ELR (cell line): ENCODE measurements at places on chromosomes 11 and 22.
A peak's percentile ranks its signal among the peaks of the same experiment; 100 is the strongest.

DNA sequence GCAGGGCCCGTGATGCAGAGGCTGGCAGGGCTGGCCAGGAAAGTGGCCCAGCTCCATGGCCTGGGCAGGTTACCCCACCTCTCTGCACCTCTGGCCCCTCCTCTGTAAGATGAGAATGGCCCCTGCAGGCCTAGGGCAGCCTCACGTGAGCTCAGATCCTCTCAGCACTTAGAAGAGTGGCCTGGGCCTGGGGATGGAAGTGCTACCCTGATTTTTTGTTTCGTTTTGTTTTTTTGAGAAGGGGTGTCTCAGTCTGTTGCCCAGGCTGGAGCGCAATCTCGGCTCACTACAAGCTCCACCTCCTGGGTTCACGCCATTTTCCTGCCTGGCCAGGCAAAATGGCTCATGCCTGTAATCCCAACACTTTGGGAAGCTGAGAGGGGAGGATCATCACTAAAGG is 982 bp downstream of the APOBEC3H start:
- DNase-seq, result no peak

DNA sequence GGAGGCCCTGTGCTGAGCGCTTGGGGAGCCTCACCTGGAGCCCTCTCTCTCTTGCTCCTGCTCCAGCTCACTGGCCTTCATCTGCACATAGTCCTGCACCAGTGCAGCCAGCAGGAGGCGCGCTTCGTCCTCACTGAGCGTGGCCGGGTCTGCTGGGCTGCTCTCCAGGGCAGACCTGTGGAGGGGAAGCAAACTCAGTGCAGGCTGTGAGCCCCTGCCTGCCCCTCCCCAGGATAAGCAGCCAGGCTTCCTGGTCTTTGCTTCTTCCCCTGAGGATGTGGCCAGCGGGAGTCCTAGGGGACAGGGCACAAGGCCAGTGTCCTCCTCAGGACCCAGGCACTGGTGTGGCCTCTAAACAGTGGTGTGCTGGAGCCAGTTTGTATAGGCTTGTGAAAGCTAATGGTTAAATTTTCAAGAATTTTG is 2.2 kb downstream of the CALCA start:
- peak; percentile 47 for DNase-seq

DNA sequence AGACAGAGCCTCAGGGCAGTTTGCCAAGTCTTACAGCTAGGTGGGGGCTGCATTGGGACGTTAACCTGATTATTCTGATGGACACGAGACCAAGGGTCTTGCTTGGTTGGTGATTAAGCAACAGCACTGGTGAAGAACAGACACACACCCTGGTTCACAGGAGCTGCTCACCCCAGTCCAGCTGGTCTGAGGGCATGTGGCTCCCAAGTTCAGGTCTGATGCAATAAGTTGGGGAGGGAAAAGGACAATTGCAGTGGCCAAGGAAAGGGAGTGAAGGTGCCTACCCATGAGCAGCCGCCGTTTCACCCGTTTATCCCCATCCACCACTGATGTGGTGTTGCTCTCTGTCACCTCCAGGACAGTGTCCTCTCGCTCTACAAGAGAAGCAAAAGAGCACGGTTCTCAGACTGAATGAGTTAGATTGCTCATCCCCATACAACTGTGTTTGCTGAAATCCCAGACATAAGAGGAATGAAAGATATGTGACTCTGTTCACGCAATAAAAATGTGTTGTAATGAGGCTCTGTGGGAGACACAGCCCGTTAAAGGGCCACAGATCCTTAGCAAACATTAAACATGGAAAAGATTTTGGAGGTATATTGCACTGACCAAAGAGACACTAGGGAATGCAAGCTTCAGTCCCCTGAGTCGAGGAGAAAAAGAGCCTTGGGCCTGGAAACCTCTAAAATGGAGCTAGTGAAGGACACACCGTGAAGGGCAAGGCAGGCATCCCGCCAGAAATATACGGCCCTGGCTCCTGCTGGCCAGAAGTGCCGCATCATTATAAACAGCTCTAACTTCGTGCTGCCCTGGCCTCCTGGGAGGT is 25.6 kb downstream of the SCUBE2 start:
- DNase-seq, result no peak

GRCh38 chr11:110712659-110713448 is 617 bp upstream of the ARHGAP20 start:
- DNase-seq, result no peak

GRCh38 chr11:15266999-15267398 is 152.3 kb downstream of the INSC start:
- DNase-seq, result no peak

DNA sequence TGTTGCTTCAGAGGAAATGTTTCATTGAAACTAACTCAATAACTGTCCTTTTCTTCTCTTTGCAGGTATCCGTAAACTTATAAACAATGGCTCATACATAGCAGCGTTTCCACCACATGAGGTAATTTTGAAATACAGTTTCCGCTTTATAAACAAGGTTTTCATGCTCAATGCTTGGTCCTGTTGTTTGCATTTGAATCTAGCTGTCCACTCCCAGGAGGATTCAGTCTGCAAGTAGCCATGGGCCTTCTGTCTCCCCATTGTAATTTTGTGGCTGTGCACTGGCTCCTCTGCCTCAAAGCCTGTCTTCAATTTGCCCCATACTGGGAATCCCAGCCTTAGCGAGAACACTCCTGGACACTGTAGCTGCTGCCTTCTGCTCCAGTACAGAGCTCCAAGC is 34.7 kb downstream of the MUC15 start:
- no peak for DNase-seq

GRCh38 chr11:132318421-132319157 is 948.2 kb downstream of the NTM start:
- peak; percentile 88 for DNase-seq

DNA sequence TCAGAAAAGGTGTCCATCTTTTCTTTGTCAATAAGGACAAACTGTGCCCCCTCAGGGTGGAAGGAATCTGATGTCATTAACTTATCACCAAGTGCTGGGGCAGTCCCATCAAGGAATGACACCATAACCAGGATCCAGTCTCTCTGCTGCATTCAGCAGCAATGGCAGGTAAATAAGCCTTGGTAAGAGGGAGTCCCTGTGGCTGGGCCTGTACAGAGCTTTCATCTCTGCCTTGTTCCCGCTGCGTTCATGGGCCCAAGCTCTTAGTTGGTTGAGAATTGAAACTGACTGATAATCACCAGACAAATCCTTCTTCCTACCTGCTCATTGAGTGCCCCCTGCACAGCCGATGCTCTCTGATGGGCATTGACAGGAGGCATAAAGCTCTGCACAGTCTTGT is 22.7 kb downstream of the EIF3F start:
- DNase-seq, result no peak

DNA sequence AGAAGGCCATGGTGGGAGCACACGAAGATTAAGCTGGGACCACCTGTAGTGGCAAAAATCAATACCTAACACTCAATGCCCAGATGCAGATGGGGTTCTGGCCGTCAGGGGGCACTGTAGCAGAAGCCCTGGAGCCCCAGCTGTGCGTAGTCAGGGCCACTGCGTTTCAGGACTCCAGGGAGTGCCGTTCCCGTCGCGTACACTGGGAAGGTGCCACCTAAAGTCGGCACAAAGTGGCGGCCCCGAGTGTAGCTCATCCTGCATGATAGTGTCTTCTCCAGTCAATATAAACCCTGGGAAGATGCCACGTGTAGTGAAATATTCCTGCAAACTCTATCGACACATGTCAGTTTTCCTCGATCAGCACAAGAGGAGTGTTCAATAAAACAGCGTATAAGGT is 123.8 kb upstream of the NTM start:
- DNase-seq, result peak; percentile 30

GRCh38 chr11:63769042-63769713 is 603 bp upstream of the ZFTA start:
- DNase-seq, result peak; percentile 64

GRCh38 chr11:119100246-119100970 is 1.2 kb downstream of the DPAGT1 start:
- DNase-seq, result peak; percentile 65

DNA sequence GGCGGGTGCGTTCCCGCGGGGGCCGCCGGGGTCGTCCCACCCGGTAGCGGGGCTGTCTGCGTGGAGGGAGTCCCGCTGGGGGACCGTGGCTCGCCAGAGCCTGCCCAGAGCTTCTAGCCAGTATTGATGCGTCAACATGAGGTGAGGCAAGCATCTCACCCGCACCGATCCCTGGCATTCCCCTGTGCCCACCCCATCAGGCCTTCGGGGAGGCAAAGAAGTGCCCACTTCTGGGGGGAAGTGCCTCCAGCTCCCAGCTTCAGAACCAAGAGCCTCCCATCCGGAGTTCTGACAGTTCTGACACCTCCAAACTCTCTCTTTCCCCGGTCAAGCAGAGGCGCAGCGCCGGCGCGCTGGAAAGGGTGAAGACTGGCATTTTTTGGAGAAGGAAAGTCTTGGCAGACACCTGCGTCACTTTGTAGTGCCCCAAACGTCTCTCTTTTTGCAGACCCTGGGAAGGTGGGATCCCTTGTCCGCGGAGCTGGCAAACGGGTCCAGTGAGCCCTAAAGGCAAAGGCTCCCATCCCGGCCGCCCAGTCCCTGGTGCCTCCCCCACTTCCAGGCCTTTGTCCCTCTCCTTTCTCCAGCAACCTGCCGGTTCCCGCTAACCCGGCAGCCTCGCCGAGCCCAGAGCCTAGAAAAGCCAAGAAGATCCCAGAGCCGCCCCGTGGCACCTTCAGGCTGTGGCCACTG is 3.2 kb upstream of the PAX6 start:
- no peak for DNase-seq

DNA sequence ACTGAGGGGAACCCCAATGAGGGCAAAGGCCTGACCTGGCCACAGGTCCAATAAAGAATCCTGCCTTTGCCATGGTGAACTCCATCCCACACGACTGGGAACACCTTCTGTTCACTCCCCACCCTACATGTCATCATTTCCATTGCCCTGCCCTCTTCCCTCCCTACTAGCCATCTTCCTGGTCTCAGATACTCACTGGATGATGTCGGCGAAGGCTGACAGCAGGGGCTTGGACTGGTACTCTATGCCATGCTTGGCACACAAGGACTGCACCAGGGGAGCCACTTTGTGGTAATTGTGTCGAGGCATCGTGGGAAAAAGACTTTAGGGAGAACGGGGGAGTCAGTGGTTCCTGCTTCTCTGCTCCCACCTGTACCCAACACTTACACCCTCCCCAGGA is 9.9 kb downstream of the FEN1 start:
- DNase-seq, result no peak

GRCh38 chr11:14259186-14259784 is 99.7 kb downstream of the RRAS2 start:
- DNase-seq, result no peak

DNA sequence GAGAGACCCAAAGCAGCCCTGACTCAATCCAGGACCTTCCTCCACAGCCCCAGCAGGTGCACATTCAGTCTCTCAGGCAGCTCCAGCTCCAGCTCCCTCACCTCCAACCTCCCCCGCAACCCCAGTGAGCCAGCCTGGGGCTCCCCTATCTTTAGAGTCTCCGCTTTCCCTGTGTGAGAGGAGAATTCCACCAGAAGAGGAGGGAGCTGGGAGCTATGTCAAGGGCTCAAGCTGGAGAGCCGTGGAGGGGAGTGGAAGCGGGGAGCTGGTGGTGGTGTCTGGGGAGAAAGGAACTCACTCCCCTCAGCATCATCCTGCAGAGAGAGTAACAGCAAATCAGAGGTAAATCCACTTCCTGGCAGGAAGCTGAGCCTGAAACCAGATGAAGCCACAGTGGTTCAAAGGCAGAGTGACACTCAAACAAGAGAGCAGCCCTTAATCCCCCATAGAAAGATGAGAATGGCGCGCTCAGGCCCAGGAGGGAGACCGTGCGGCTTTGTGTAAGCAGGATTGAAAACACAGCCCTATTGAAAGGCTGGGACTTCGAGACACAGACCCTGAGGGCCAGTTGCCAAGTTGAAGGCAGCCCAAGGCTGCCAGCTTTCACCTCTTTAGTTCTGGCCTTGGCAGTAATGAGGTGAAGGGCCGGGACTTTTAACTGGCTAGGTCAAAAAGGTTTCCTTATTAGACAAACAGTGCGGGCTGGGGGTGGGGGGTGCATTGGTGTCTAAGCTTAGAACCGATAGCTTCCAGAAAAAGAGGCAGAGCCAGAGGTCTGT is 21.4 kb upstream of the CDON start:
- DNase-seq, result no peak
